Spinal cord (tissue), 10 donors: ENCODE measurements at places on chromosomes 5 and 9.

- peaks cover 9% of the 10 kb centered on the region for H3K4me1 ChIP-seq
- H3K36me3 ChIP-seq: no peaks in the 10 kb centered on the region
- no peak overlapping the region for H3K4me3 ChIP-seq
- H3K27me3 ChIP-seq: peaks cover 4% of the 10 kb centered on the region
- no peak overlapping the region for H3K27ac ChIP-seq
- peak; percentile 66 for DNase-seq
Measured at GRCh38 chr5:174317256-174317894, 271.9 kb downstream of the NSG2 start.

DNA sequence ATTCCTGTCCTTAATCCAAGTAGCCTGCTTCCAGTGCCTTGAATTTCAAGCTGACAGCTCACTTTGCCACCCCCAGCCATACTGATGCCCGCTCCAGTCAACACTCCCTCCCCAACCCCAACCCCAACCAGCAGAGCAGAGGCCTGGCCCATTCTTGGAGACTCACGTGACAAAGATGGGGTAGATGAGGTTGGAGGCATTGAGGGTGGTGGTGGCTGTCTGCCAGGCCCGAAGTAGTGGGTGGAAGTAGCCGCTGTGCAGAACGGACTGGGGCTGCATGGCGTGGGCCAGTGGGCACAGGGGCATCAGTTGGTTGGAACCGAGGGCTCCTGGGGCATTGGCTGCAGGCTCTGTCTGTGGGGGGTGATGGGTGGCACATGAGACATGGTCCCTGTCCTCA lies 7.8 kb downstream of the ALAD start:
- no peak overlapping the region for H3K27ac ChIP-seq
- peaks cover 71% of the 10 kb centered on the region for H3K36me3 ChIP-seq
- no peaks in the 10 kb centered on the region for H3K4me1 ChIP-seq
- no peak for DNase-seq

GRCh38 chr5:75522025-75522424 lies 10.3 kb downstream of the POLK start:
- no peaks in the 10 kb centered on the region for H3K4me1 ChIP-seq
- no peak overlapping the region for H3K4me3 ChIP-seq
- no peak for DNase-seq
- no peak overlapping the region for H3K27ac ChIP-seq
- H3K36me3 ChIP-seq: no peaks in the 10 kb centered on the region

- H3K27me3 ChIP-seq: no peaks in the 10 kb centered on the region
- H3K36me3 ChIP-seq: no peaks in the 10 kb centered on the region
- no peak overlapping the region for H3K4me3 ChIP-seq
- no peaks in the 10 kb centered on the region for H3K4me1 ChIP-seq
- DNase-seq: peak; percentile 14
- H3K27ac ChIP-seq: no peak overlapping the region
Measured at GRCh38 chr5:41161271-41161670, 52.1 kb downstream of the C6 start.

- no peak overlapping the region for H3K27ac ChIP-seq
- no peak overlapping the region for H3K4me3 ChIP-seq
- no peaks in the 10 kb centered on the region for H3K36me3 ChIP-seq
- H3K27me3 ChIP-seq: no peaks in the 10 kb centered on the region
- DNase-seq: peak; percentile 88
Measured at GRCh38 chr5:137105351-137106035, 393.6 kb downstream of the SPOCK1 start.

- no peak overlapping the region for H3K4me3 ChIP-seq
- H3K36me3 ChIP-seq: peaks cover 13% of the 10 kb centered on the region
- no peak overlapping the region for H3K27ac ChIP-seq
- H3K27me3 ChIP-seq: no peaks in the 10 kb centered on the region
Measured at GRCh38 chr5:75412111-75412990, 75.3 kb downstream of the HMGCR start.

GRCh38 chr9:89808756-89809181 lies 204.0 kb downstream of the GADD45G start:
- no peak overlapping the region for H3K27ac ChIP-seq
- no peak overlapping the region for H3K4me3 ChIP-seq
- DNase-seq: no peak
- H3K4me1 ChIP-seq: peaks cover 11% of the 10 kb centered on the region

GRCh38 chr9:120413121-120414048 lies 166.6 kb downstream of the CDK5RAP2 start:
- no peaks in the 10 kb centered on the region for H3K27me3 ChIP-seq
- H3K27ac ChIP-seq: no peak overlapping the region
- peaks cover 20% of the 10 kb centered on the region for H3K36me3 ChIP-seq
- DNase-seq: no peak

DNA sequence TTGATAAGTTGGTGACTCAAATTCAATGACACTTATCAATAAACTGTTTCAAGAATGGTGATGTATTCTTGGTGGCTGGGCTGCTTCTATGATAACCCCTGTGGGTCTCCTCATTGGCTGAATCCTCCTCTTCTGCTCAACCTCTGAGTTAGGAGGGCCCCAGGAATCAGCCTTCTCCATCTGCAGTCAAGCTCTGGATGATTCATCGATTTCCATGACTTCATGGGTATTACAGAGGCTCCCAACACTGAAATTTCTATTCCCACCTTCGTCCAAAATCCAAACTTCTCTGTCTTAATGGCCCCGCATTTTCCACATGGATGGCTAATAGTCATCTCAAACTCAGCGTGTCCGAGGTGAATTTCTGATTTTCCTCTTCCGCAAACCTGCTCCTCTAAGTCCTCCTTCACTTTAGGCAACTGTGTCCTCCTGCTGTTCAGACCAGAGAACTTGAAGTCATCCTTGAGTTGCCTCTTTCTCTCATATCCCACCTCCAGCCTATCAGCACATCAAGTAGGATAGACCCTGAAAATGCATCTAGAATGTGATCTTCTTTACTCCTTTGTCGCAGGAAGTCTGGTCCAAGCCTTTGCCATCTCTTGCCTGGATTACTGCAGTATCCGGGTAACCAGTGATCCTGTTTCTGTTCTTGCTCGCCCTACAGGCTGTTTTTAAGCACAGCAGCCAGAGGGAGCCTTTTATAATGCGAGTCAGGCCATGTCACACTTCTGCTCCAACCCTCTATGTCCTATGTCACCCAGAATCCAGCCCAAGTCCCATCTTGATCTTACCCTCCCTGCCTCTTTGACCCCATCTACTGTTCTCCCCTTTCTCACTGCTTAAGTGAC lies 41.4 kb upstream of the IL7R start:
- H3K36me3 ChIP-seq: no peaks in the 10 kb centered on the region
- H3K4me3 ChIP-seq: no peak overlapping the region
- H3K27me3 ChIP-seq: no peaks in the 10 kb centered on the region
- H3K4me1 ChIP-seq: no peaks in the 10 kb centered on the region
- no peak for DNase-seq
- H3K27ac ChIP-seq: no peak overlapping the region

GRCh38 chr5:135569755-135570452 lies 8.9 kb downstream of the CXCL14 start:
- no peak overlapping the region for H3K4me3 ChIP-seq
- no peak overlapping the region for H3K27ac ChIP-seq
- peaks cover 3% of the 10 kb centered on the region for H3K27me3 ChIP-seq
- peaks cover 17% of the 10 kb centered on the region for H3K4me1 ChIP-seq
- H3K36me3 ChIP-seq: no peaks in the 10 kb centered on the region

GRCh38 chr9:98314381-98315066 lies 59.1 kb upstream of the TBC1D2 start:
- H3K27me3 ChIP-seq: no peaks in the 10 kb centered on the region
- DNase-seq: no peak
- peaks cover 25% of the 10 kb centered on the region for H3K4me1 ChIP-seq
- no peak overlapping the region for H3K27ac ChIP-seq
- H3K36me3 ChIP-seq: peaks cover 13% of the 10 kb centered on the region

DNA sequence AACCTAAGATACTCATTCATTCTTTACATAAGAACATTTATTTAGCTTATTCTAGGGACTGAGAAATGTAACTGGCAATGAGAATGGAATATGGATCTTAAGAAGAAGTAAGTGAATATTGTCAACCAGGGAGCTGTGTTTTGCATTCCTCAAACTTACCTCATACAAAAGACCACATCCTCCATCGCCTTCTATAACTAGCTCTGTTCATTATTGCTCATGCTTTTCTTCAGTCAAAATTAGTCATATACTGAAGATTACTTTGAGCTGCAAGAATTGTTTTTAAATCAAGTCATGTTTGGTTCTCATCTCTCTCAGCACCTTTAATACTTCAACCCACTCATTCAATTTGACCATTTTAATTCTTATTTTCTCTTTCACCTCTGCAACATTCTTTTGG lies 140.3 kb upstream of the RASA1 start:
- no peaks in the 10 kb centered on the region for H3K36me3 ChIP-seq
- no peaks in the 10 kb centered on the region for H3K4me1 ChIP-seq
- no peak for DNase-seq

- peak; percentile 37 for DNase-seq
- H3K36me3 ChIP-seq: no peaks in the 10 kb centered on the region
- H3K4me3 ChIP-seq: no peak overlapping the region
- H3K27me3 ChIP-seq: no peaks in the 10 kb centered on the region
- H3K27ac ChIP-seq: no peak overlapping the region
Measured at GRCh38 chr9:124839612-124840299, 13.5 kb upstream of the WDR38 start.

DNA sequence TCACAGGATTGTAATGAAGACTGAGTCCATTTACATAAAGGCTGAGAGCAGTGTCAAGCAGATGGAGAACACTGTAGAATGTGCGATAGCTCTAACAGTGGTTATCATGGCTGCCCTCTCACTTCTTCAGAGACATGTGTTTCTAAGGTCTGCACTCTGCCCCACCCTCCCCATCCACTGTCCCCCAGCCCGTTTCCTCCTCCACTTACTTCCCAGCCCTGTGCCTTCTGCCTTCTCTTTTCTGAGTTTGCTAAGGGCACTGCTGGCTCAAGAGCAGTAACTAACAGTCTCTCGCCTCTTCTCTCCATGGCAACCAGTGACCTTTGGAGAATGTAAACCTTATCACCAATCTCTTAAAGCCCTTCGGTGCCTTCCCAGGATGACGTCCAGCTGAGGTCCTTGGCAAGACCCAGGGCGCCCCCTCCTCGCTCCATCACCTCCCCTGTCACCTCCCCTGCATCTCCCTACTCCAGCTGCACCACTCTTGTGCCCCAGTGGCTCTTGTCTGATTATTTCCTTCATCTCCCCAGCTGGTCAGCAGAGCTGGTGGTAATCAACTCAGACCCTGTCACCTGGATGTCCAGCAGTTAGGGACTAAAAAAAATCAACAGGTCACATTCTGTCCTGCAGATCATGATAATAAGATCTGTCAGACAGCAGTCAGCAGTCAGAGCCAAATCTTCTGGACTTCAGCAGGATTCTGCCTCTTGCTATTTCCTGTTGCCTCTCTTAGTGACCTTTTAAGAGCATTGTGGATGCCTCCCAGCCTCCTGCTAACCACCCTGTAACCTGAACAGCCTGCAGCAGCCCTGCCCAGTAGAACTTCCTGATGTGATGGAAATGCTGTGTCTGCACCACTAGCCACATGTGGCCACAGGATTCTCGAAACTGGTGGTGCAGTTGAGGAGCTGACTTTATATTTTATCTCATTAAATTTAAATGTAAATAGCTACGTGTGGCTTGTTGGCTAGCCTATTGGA lies 9.0 kb downstream of the FXN start:
- peaks cover 22% of the 10 kb centered on the region for H3K36me3 ChIP-seq
- H3K27ac ChIP-seq: no peak overlapping the region
- no peaks in the 10 kb centered on the region for H3K27me3 ChIP-seq
- peaks cover 8% of the 10 kb centered on the region for H3K4me1 ChIP-seq

GRCh38 chr9:86185872-86186271 lies 73.6 kb downstream of the C9orf153 start:
- DNase-seq: no peak
- no peaks in the 10 kb centered on the region for H3K36me3 ChIP-seq
- no peaks in the 10 kb centered on the region for H3K27me3 ChIP-seq
- H3K4me1 ChIP-seq: peaks cover 7% of the 10 kb centered on the region
- H3K27ac ChIP-seq: no peak overlapping the region

DNA sequence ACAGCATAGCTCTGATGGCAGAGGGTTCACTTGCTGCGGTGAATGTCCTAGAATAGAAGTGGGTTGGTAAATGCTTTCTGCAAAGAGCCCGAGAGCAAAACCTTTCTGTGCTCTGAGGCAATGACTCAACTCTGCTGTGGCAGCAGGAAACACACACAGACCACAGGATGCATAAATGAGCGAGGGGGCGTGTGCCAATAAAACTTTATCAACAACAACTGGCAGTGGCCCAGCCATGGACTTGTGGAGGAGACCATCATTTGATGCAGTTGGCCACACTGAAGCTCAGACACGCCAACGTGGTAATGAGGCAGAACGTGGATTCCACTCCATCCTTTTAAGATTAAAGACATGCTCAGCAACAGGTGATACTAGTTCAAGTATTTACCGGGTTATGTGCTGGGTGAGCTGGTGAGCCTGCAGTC lies 6.8 kb downstream of the MRPL36 start:
- no peak overlapping the region for H3K4me3 ChIP-seq
- no peaks in the 10 kb centered on the region for H3K27me3 ChIP-seq
- DNase-seq: no peak
- no peak overlapping the region for H3K27ac ChIP-seq
- H3K4me1 ChIP-seq: peaks cover 11% of the 10 kb centered on the region

DNA sequence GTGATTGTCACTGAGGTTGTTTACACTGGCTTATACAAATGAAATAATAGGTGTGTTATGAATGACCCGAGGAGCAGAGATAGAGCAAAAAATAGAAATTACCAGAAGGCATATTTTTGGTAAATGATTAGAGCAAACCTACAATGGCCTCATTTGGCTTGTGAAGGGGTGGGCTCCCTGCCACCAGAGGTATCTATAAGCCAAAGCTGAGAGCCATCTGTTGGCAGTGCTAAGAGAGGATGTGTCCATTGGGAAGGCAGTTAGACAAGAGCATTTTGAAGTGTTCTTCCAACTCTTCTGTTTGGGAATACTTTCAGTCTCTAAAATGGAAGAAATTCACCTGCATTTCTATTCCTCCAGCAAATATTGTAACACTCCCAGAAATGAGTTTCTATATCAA lies 10.6 kb downstream of the NIPAL4 start:
- no peaks in the 10 kb centered on the region for H3K27me3 ChIP-seq
- peak; percentile 78 for DNase-seq
- H3K27ac ChIP-seq: no peak overlapping the region
- H3K36me3 ChIP-seq: no peaks in the 10 kb centered on the region
- no peaks in the 10 kb centered on the region for H3K4me1 ChIP-seq

DNA sequence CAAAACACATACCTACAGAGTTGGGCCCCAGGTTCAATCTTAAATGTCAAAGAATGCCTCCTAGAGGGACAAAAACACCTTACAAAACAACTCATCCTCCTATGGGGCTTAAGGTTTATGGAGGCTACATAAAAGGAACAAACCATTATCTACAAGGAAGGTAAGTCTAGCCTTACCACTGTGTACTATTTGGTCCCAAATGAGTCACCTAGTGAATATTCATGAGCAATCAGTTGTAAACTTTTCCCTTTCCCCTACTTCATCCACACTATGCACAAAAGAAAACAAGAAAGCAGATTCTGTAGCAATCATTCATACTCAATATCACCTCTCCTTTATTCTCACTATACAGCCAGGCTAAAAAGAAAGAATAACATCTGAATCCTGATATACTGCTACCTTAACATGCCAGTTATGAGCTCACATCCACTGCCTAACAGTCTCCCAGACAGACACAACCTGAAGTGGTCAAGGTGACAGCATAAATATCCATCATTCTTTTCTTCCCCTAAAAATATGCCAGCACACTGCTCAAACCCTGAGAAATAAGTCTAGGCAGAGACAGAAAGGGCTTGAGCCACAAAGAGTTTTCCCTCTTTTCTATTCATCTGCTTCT lies 6.2 kb downstream of the OXCT1 start:
- H3K36me3 ChIP-seq: peaks cover 4% of the 10 kb centered on the region
- H3K4me1 ChIP-seq: peaks cover 3% of the 10 kb centered on the region
- H3K27me3 ChIP-seq: no peaks in the 10 kb centered on the region
- no peak for DNase-seq
- H3K4me3 ChIP-seq: no peak overlapping the region

- no peaks in the 10 kb centered on the region for H3K36me3 ChIP-seq
- H3K27ac ChIP-seq: peak overlapping the region; percentile 88
- H3K27me3 ChIP-seq: no peaks in the 10 kb centered on the region
Measured at GRCh38 chr9:8751406-8751930, 951.9 kb upstream of the DMAC1 start.
